ENCODE measurements at places on chromosomes 1 and 21.

GRCh38 chr1:7680207-7680954 lies 90.7 kb upstream of the VAMP3 start:
- no peak for DNase-seq

DNA sequence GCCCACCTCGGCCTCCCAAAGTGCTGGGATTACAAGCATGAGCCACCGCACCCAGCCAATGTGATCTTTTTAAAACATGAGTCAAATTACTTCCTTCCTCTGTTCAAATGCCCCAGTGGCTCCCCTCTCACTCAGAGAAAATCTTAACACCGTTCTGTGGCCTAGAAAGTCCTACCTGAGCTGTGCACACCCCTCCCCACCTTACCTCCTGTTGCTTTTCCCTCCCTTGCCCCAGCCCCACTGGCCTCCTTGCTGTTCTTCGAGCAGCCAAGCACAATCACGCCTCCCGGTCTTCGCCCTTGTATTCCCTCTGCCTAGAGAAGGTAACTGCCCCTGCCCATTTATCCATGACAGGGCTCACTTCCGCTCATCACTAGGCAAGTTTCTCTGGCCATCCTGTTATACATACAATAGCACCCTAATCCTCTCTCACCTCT lies 62.6 kb upstream of the RPL11 start:
- no peak for DNase-seq

GRCh38 chr1:24540906-24541710 lies 14.8 kb upstream of the NCMAP start:
- no peak for DNase-seq

GRCh38 chr1:44546403-44547053 lies 127.8 kb downstream of the TMEM53 start:
- no peak for DNase-seq

DNA sequence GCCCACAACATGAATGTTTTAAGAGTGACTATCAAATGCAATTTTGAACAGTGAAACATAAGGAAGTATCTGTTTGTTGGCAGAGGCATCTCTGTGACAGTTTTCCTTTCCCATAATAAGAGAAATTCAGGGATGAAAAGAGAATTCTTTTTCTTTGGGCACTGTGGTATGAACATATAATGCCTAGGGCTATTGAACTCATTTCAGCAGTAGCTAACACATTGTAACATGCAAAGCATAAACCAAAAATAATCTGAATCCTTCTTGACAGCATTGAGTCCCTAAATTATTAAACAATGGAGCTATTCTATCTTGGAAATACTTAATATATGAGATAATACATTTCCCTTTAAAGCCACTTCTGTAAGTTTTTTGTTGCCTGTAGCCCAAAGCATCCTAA lies 633.0 kb upstream of the B3GALT2 start:
- no peak for DNase-seq

GRCh38 chr1:205484985-205485967 lies 19.2 kb upstream of the CDK18 start:
- DNase-seq, result peak; percentile 79

GRCh38 chr1:203702130-203702577 lies 62.8 kb upstream of the LAX1 start:
- peak; percentile 34 for DNase-seq

GRCh38 chr1:235068158-235069121 lies 60.2 kb downstream of the TOMM20 start:
- no peak for DNase-seq

GRCh38 chr1:174448531-174448883 lies 743 bp downstream of the GPR52 start:
- DNase-seq, result no peak

DNA sequence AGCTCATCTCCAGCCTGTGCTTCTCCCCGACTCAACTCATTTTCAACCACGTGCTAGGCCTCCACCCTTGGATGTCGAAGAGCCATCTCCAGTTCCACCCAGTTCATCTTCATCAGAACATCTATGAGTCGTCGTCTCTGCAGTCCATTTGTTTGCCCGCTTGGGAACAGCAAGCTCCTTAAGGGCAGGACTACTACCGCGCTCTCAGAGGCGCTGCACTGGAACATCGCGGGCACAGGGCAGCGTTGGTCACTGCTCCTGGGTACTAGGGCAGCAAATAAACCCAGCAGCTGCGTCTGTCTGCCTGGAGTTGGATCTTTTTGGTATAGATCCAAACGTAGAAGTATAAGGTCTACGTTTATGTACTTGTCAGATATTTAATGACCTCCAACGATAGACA lies 478 bp upstream of the PRDM2 start:
- DNase-seq, result no peak

- no peak for DNase-seq
Measured at GRCh38 chr1:26283279-26283853, 3.5 kb downstream of the SH3BGRL3 start.

- DNase-seq, result peak; percentile 73
Measured at GRCh38 chr1:10796029-10796944, at the start of gene CASZ1. TSS of gene CASZ1 (minus strand) at chr1:10796646. CDS start at chr1:10693889, 102,757 bp downstream.

DNA sequence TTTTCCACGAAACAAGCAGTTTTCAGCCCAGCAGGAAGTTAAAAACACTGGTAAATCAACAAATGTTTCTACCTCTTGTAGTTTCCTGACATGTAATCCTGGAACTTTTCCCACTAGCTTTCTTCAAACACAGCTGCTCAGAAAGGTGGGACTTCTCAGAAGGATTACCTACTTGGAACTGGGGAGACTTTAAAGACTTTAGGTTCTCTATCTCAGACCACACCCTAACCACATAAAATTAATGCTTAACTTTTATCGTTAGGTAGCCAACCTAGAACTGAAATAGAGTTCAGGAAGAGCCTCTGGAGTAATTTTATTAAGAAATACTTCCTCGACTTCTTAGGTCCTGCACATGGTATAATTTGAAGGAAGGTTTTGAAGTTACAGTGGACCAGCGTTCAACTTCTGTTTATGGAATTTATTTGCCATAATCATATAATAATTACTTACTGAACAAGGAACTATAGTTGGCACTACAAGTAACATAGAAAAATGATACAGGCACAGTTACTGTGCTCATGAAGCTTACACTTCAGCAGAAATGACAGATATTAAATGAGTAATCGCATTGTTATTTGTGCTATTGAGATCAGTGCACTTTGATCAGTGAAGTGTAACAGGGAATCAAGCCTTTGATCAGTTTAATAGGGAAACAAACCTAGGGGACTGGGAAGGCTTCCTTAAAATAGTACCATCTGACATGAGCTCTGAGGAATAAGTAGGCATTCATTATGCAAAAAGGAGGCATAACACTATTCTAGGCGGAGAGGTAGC lies at the start of gene BCL2L15:
Gene BCL2L15, minus strand, starts transcription at position 180 of the 774 bp plus-strand sequence. CDS start 206 bp downstream, outside the sequence.
- DNase-seq, result no peak

DNA sequence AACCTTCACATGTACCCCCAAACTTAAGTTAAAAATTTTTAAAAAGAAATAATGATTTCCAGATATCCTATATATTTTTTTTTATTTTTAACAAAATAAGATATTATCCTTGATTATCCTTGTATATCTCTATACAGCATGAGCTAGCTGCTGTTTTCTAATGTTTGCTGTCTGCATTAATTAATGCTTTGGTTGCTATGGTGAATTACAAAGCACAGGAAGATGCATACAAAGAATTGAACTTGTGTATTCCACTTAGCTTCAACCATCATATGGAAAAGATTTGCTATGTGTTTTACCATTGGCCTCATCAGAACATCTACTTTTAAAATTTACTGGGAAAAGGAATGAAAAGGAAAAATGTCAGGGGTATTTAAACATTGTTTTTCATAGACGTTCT lies 35.4 kb downstream of the VPS45 start:
- no peak for DNase-seq

GRCh38 chr1:32345289-32345827 lies 9.3 kb upstream of the MARCKSL1 start:
- no peak for DNase-seq

GRCh38 chr21:36511484-36512220 lies 31.7 kb upstream of the CLDN14 start:
- DNase-seq, result no peak

GRCh38 chr1:29094433-29094832 lies 29.3 kb downstream of the TMEM200B start:
- DNase-seq, result no peak

DNA sequence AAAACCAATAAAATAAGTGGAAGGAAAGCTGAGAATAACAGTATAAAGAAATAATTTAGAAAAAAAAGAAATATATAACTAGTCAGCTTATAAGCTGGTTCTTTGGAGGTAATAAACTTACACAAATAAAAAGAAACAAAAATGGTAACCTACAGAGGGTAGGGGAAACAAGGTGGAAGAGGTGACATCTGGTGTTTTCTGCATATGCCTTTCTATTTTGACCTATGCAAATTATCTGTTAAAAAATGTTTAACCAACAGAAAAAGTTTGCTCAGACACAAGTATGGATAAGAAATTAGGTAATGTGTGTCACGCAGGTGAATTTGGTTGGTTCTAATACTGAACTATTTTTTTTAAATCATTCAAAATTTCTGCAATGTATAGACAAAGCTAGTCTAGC lies 53.6 kb upstream of the DMRTA2 start:
- DNase-seq, result no peak

DNA sequence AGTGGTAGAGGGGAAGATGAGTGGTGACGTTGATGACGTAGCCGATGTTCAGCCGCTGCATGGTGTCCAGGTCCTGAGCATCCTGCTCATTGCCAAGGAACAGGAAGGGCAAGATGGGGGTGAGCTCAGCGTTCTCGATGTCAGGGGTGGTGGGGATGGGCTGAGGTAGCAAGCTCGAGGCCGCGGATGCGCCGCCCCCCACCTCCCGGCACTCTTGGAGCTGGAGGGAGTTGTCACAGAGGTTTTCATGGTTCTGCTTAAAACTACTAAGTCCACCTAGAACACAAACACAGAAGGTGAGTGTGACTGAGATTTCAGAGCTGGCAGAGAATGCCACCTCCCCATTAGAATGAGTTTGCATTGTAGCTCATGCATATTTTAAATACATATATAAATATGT lies 35.7 kb downstream of the DUSP10 start:
- DNase-seq, result no peak

GRCh38 chr1:5389101-5389885 lies 602.9 kb downstream of the NPHP4 start:
- DNase-seq, result no peak

DNA sequence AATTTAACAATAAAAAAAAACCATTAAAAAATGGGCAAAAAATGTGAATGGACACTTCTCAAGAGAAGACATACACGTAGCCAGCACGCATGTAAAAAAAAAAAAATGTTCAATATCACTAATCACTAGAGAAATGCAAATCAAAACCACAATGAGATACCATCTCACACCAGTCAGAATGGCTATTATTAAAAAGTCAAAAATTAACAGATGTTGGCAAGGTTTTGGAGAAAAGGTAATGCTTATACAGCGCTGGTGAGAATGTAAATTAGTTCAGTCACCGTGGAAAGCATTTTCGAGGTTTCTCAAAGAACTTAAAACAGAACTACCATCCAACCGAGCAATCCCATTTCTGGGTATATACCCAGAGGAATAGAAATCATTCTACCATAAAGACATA lies 1091.5 kb upstream of the B3GALT2 start:
- no peak for DNase-seq

- DNase-seq, result no peak
Measured at GRCh38 chr21:31253684-31254083, 90.4 kb downstream of the TIAM1 start.
